Activated effector memory CD4-positive, alpha-beta T cell treated with anti-CD3 and anti-CD28 coated beads, Interleukin-2, amount 50 U/mL, for 16 hours (primary cell): ENCODE measurements at places on chromosomes 12 and 14.
A peak's percentile ranks its signal among the peaks of the same experiment; 100 is the strongest.

DNA sequence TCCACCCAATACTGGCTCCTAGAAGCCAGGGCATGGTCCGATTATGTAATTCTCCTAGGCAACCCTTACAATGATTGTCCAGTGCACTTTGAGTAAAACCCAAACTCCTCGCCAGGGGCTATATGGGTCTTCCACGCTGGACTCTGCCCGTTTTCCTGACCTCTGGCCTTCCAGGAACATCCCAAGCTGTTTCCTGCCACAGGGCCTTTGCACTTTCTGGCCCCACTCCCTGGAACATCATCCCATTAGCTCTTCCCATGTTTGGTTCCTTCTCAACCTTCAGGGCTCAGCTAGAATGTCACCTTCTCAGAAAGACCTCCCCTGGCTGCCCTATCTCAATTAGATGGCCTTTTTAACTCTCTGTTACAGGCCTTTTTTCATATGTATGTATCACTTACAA lies 85.4 kb downstream of the IRF2BPL start:
- no peak for DNase-seq

DNA sequence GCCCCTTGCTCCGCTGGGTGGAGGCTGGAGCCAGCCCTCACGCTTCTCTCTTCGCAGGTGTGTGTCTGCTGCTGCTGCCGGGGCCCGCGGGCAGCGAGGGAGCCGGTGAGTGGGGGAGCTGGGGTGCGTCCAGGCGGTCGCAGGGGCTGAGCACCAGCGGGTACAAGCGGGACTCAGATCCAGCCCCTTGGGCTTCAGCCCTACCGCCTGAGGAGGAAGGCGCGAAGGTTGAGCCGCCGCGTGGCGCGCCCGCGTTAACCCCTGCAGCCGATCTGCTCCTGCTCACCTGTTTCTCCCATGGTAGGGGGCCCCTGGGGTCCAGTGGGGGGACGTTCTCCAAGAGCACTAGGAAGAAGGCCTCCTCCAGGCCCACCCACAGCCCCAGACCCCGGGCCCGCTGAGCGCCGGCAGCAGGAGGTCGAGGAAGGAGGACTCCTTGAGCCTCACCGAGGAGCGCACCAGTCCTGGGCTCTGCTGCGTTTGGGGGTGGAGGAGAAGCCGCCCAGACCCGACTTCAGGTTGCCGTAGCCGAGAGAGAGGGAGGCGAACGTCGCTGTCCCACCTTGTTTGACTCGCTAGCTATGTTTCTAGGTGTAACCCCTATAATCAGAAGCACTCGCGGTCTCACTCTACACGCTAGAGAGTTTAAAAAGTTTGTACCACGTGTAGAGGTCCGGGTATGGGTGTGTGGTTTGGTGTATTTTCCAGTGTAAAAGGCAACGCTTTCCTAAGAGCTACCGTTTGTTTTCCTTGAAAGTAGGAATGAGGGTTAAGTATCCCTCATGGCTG lies 834 bp downstream of the COCH start:
- DNase-seq: peak; percentile 63

DNA sequence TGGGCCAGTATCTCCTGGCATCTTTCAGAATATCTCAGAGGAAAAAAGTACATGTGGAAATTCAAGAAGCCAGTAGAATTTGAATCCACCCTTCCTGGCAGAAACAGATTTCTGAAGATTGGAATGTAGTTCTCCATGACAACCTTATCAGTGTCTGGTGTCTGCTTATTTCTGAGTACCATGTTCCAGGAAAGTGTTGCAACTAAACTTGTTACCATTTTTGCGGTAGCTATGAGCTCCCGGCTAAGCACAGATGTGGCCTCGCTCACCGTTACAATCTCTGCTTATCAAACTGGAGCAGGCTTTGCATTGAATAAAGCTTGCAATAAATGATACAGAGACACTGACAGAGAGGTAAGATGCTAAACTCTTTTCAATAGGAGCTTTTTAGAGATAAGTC lies 13.0 kb upstream of the ITPR2 start:
- no peak for DNase-seq

- no peak for DNase-seq
Observed at GRCh38 chr14:104923640-104924420, 849 bp upstream of the PLD4 start.

GRCh38 chr14:93011650-93012325 lies 88.8 kb downstream of the CHGA start:
- DNase-seq: no peak

DNA sequence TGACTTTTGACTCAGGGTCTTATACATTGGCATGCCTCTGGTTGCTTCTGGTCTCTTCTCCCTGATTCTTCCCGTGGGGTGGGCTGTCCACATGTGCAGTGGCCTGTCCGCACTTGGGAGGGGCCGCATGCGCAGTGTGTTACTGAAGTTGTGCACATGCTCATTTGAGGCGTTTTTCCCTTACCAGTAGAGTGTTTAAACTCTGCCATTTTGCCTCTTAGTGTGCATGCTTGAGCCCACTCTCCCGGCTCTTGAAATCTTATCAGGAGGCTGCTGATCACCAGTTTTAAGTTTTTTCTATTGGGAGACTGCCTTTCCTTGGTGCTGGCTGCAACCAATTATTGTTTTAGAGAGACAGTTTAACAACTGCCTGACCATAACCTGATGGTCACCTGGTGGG lies 32.1 kb upstream of the HECTD1 start:
- DNase-seq: no peak

DNA sequence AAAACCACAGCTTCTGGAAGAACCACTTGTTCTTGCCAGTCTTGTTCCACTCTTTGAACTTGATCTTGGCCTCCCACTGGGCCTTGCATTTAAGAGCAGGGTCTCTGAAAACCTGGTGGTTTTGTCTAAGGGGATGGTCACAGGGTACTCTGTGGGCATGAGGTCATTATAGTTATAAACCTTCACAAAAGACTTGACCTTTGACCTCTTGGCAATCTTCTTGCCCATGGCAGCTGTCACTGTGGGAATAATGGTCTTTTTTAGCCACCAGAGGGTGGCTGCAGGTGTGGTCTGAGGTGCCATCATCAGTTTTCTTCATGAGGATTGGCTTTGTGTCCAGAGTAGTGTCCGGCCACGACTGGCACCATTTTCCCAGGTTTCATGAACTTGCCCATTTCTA lies 9.1 kb downstream of the ATP6V0A2 start:
- DNase-seq: no peak

- no peak for DNase-seq
Observed at GRCh38 chr12:107179871-107180270, 86.5 kb upstream of the CRY1 start.

DNA sequence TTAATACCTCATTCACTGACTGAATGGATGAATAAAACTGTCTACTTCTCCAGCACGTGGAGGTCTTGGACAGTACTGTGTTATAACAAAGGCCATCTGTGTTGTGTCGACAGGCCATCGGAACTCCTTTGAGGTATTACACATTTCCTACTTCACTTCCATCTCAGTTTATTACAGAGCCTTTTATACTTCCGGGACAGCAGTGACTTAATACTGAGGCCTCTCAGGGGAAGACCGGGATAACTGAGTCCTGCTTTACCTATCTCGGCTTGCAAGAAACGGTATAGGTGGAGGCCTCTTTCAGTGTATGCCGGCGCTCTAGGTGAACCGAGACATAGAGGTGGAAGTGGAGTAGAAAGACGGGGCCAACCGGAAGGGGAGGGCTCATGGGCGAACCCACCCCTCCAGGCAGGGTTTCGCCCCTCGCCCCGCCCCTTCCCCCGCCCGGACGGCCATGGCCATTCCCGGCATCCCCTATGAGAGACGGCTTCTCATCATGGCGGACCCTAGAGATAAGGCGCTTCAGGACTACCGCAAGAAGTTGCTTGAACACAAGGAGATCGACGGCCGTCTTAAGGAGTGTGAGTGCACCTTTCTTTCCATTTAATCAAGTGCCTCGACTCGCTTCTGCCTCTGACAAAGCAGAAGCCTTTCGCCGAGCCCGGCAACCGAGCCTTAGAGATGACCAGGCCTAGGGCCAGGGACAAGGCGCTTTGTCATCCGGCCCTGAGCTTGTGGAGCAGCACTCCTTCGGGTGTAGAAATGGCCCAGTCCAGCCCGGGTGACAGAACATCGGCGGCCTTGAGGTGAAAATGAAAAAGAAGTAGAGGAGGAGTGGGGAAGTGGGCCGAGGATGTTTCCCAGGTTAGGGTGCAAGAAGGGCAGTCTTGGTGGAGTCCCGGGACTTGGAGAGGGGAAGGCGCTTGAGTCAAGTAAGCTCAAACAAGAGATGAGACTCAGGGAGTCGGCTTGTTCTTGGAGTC lies at the start of gene PSMC6:
Gene PSMC6, plus strand, starts transcription at position 477 of the 983 bp plus-strand sequence. Its CDS starts 20 bp downstream, at position 497.
- DNase-seq: peak; percentile 97

GRCh38 chr14:74362361-74362915 lies 14.2 kb downstream of the VRTN start:
- peak; percentile 86 for DNase-seq

- DNase-seq: no peak
Observed at GRCh38 chr14:87407344-87407743, 585.6 kb downstream of the GALC start.

- DNase-seq: no peak
Observed at GRCh38 chr12:130559806-130560205, 156.3 kb downstream of the RIMBP2 start.

- DNase-seq: no peak
Observed at GRCh38 chr12:11986165-11986564, 84.6 kb upstream of the BCL2L14 start.

DNA sequence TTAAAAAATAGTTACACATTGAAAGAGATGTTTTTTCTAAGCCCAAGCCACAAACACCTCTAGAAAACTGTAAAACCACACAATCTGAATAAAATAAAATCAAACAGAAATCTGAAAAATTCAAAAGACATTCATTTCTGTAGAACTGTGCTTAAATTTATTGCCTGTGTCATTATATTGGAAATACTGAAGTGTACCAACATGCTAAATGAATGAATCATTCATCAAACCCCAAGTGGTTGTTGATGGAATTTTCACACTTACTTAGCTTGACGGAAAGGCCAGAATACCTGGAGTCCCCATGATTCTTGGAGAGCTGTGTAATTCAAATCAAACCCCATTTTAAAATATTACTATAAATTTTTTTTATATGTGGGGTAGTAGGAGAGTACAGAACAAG lies 2.7 kb downstream of the KITLG start:
- DNase-seq: no peak

GRCh38 chr14:95267306-95267705 lies 52.4 kb downstream of the CLMN start:
- DNase-seq: no peak

GRCh38 chr14:64795921-64796320 lies 83.8 kb downstream of the SPTB start:
- DNase-seq: no peak

DNA sequence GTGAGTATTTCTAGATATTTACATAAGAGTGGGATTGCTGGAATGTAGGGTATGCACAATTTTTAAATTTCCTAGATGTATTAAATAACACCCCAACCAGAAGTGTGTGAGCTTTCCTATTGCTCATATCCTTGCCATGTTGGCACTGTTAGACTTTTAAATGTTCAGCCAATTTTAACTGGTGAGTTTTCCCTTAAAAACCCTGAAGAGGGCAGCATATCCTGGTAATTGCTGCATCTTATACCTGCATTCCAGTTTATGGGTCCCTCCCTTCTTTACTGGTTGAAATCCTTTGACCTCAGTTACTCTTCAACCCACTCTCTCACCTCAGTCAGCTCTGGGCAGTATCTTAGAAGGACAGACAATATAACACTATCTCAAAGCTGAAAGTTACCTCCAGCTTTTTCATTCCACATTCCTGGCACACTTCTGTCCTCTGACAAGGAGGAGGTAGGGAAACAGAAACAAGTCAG lies 270.6 kb downstream of the PAWR start:
- DNase-seq: no peak

GRCh38 chr12:104520242-104520900 lies 63.6 kb downstream of the CHST11 start:
- DNase-seq: no peak

- DNase-seq: no peak
Observed at GRCh38 chr14:62736048-62737043, 308.9 kb downstream of the KCNH5 start.

GRCh38 chr12:132422040-132422380 lies 67.9 kb upstream of the FBRSL1 start:
- no peak for DNase-seq

DNA sequence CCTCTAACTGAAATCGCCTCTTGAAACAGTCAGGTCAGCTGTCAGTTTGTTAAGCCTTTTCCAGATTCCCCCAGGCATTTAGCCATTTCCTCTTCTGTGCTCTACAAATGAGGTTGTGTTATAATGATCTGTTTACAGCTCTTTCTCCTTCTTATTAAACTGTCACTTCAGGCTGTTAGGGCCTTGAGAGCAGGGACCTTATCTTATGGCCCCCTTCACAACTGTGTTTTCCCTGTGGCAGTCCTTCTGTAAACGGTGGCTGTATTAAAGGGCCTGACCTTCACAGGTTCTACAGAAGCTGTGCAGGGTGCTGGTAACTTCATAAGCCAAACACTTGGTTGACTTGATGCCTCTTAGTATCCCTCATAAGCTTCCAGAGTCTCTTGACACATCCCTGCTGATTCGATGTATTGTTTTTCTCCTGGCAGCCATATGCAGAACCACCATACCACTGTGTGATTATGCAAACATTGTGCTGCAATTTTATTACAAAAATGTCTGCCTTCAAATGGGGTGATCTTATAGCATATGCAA lies 104.7 kb downstream of the PLEKHA5 start:
- no peak for DNase-seq

DNA sequence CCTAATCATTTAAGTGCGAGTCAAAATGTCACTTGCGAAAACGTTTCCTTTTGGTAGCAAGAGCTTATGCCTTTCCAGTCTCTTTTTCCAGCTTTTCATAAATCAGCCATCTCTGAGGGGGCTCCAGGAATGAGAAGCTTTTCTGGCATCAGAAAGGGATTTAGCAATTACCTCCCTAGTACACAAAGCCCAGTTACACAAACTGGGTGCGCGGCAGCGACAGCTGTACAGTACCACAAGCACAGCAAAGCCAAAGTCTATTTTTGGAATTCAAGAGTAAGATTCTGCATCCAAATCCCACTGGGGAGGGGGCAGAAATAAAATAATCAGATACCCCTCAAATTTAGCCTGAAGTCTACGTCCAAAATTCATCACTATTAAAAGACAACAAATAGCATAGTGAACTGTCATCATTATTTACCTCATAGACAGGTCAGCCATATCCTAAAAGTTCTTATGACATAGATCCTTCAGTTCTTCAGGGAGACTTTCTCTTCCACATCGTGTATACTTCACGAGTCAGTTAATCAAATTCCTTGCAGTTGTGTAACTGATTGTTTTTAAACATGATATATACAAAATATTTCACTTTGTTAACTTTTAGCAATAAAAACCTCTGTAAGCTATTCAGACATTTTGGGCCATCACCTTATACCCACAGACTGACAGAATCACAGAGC lies 150.8 kb downstream of the TTC7B start:
- no peak for DNase-seq
